NCI-H1105 treated with DMSO at 0.1 percent for 48 hours (cell line): ENCODE measurements at places on chromosomes 1 and 21.

GRCh38 chr1:96682056-96682455 is 39.5 kb upstream of the PTBP2 start:
- DNase-seq, result no peak

GRCh38 chr1:92536980-92537884 is 50.5 kb upstream of the GFI1 start:
- DNase-seq, result no peak

DNA sequence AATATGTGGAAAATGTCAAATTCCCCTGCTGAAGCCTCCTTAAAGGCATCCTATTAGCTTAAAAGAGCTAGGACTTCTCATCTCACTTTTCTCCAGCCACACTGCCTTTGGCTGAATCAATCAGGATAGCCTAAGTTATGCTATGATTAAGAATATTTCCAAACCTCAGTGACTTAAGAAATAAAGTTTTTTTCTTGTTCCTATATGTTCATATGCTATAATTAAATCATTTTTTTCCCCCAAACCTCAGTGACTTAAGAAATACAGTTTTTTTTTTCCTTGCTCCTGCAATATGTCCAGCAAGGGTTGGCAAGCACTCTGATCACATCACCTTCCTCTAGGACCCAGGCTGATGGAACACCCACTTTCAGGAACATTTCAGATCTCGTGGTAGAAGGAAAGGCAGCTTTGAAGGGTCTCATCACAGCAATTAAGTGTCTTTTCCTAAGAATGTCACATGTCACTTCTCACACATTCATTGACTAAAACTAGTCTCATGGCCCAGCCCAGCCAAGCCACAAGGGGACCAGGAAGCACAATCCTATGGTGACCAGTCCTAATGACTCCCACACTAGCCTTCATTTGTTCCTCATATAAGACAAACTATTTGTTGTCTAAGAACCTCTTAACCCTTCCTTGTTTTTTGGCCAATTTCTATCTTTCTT is 6.3 kb upstream of the JUN start:
- DNase-seq, result no peak

GRCh38 chr21:31514598-31514997 is 144.9 kb upstream of the SOD1 start:
- DNase-seq, result no peak

GRCh38 chr1:88104236-88104635 is 579.8 kb upstream of the PKN2 start:
- DNase-seq, result no peak
